ENCODE measurements at places on chromosomes 12 and 14.

GRCh38 chr14:70254476-70254961 is 65.8 kb upstream of the SLC8A3 start:
- DNase-seq: peak; percentile 7

GRCh38 chr12:105100207-105100985 is 7.1 kb upstream of the WASHC4 start:
- DNase-seq: no peak

DNA sequence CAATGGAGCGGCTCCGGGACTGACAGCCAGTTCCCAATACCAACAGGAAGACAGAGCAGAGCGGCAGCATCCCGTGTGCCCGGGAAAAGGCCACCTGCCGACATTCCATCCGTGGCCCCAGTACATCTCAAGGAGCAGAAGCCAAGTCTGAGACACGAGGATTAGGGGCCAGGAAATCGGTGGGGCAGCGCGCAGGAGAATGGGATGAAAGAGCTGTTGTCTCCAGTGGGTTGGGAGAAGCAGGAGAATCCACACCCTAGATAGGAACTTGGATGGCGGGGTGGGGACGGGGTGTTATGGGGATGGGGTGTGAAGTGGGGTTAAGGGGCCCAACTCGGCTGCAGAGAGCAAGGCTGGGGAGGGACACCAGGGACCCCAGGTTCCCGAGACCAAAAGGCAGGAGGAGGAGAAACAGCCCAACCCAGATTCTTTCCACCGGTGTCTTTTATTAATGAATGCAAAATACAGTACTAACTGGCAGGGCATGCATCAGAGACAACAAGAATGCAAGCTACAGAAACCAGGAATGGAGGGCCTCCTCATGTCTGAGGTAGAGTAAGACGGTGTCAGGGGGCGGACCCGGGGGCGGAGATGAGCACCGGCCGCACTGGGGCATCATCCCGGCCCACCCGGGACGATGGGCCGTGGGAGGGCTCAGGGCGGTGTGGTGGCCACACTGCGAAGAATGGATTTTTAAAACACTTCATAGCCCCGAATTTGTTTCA is 50.3 kb downstream of the BEGAIN start:
- DNase-seq: no peak

DNA sequence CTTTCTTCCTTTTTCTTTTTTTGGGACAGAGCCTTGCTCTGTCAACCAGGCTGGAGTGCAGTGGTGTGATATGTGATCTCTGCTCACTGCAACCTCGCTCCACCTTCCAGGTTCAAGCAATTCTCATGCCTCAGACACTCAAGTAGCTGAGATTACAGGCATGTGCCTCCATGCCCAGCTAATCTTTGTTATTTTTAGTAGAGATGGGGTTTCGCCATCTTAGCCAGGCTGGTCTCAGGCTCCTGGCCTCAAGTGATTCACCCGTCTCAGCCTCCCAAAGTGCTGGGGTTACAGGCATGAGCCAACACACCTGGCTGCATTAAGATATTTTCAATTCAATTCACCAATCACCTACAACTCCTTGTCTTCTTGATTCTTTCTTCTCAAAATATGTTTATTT is 1046.5 kb downstream of the GALC start:
- DNase-seq: no peak

- DNase-seq: peak; percentile 44
Observed at GRCh38 chr12:553216-554000, 93.7 kb downstream of the B4GALNT3 start.

DNA sequence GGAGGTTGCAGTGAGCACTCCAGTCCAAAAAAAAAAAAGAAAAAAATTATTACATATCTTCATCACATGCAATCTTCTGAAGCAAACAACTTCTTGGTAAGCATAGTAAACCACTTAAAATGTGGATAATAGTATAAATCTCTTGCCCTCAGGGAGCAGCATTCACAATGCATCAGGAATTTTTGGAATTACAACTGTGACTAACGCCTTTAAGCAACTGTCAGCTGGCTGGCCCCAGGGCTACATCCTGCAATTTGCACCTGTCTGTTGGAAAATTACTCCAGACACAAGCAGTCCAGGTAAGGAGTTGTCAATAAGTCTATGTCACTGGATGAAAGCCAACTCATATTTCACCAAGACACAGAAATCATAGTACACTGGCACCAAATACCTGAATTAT is 5.5 kb upstream of the SLC7A7 start:
- no peak for DNase-seq

GRCh38 chr12:15638231-15638630 is 151.0 kb downstream of the EPS8 start:
- DNase-seq: no peak

DNA sequence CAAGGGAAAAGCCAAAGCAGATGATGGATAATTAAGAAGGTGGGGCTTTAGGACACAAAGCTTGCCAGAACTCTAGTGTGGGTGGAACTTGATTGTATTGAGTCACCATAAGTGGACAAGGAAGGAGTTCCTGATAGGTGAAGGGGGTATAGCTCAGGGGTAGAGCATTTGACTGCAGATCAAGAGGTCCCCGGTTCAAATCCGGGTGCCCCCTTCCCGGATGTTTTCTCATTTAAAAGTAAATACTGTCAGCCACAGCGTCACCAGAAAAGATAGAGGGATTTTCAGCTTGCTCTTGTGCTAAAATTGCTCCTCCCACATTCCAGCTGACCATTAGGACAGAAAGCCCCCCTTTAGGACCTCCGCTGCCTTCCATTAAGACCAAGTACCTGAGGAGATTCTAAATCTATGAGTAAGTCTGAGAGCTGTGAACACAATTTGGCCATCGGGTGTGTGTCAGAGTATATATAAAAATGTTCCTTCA is 36.6 kb downstream of the DCAF4 start:
- DNase-seq: no peak

DNA sequence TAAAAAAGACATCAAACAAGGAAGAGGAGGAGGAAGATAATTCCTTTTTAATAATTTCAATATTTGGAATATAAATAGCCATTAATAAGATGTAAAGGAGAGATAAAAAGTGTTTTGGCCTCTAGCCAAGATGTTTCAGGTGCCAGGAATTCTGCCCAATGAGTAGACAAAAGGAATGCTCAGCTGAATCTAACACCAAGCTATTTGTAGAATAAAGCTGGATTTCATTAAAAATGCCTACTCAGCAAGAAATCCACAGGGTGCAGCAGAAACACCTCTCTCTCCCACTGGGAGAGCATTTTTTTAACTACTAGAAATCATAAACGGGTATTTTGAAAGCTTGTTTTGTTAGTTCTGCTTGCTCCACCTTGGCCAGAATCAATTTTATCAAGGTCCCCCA is 4.1 kb upstream of the STAB2 start:
- no peak for DNase-seq

DNA sequence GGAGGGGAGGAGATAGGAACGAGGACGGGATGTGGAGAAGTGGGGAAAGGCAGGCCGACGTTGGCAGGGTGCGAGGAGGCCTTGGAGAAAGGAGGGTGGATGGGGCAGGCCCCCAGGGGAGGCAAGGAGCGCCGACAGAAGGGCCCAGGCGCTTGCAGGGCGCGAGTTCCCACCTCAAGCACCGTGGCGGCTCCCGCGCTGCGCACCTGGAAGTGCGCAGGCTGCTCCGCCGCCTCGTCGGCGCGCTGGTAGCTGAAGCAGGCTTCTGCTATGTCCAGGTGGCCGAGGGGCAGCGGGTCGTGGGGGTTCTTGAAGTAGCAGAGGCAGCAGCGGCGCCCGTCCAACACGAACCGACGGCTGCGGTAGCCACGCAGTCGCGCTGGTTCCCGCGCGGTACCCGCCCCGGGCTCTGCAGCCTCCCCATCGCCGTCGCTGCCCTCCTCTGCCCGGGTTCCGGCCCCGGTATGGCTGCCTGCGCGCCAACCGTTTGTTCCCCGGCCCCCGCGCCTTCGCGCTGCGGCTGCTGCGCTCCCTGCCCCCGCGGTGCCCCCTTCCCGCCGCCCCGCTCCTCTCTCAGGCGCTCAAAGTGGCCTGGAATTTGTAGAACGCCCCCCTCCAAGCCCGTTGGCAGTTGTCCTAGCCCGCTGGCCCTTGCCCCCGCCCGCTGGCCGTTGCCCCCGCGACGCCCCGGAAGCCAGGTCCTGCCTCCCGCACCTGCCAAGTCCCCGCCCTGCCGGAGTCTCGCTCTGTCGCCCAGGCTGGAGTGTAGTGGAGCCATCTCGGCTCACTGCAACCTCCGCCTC is 1.1 kb upstream of the ACTR6 start:
- DNase-seq: peak; percentile 80

- DNase-seq: no peak
Observed at GRCh38 chr14:79745046-79745445, 466.3 kb downstream of the DIO2 start.

GRCh38 chr14:76256545-76256944 is 104.8 kb downstream of the GPATCH2L start:
- DNase-seq: no peak

DNA sequence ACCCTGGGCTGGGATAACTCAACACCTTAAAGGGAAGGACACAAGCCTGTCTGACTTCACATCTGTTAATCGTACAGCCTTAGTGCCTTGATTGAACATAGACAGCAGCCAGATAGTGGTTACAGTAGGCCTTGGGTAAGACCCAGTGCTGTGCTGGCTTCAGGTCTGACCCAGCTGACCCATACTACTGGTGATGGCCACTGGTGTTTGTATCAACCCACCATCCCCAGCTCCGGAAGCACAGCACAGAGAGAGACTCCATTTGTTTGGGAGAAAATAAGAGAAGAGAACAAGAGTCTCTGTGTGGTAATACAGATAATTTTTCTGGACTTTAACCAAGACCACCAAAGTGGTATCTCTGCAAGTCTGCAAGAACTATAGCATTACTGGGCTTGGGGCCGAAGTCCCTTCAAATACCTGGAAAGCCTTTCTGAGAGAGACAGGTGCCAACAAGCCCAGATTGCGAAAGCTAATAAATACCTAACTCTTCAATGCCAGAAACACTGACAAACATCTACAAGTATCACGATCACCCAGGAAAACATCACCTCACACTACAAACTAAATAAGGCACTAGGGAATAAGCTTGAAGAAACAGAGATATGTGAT is 330.1 kb upstream of the GARIN2 start:
- DNase-seq: no peak

DNA sequence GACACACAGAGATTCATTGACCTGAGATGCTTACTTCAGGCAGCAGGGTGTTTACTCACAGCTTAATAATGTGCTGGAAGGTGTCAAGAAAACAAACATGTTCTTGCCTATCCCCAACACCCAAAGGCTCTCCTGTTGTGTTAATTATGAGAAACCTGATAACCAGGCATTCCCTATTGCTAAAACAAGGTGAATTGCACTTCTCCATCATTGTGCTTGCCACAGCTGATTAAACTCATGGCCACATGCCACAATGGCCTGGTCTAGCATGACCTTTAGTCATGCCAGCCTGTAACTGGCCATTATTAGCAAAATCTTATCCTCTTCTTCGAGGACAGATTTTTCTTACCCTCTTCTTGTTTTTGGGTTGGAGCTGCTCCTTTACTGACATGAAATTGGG is 21.4 kb downstream of the SMOC1 start:
- DNase-seq: no peak

- no peak for DNase-seq
Observed at GRCh38 chr12:92729773-92730305, 27.1 kb downstream of the PLEKHG7 start.

GRCh38 chr12:123066384-123066710 is 84.5 kb downstream of the PITPNM2 start:
- DNase-seq: no peak

GRCh38 chr14:23147676-23148075 is 28.6 kb upstream of the CEBPE start:
- no peak for DNase-seq

- DNase-seq: no peak
Observed at GRCh38 chr14:105853907-105854599, 327.7 kb downstream of the TMEM121 start.

GRCh38 chr12:22802883-22803630 is 178.1 kb downstream of the ETNK1 start:
- DNase-seq: no peak

- DNase-seq: no peak
Observed at GRCh38 chr12:50425589-50426258, 25.0 kb downstream of the LARP4 start.

- DNase-seq: no peak
Observed at GRCh38 chr14:102464846-102465341, 44.7 kb downstream of the ANKRD9 start.

GRCh38 chr12:67998379-67998778 is 9.1 kb downstream of the IFNG-AS1 start:
- DNase-seq: no peak

DNA sequence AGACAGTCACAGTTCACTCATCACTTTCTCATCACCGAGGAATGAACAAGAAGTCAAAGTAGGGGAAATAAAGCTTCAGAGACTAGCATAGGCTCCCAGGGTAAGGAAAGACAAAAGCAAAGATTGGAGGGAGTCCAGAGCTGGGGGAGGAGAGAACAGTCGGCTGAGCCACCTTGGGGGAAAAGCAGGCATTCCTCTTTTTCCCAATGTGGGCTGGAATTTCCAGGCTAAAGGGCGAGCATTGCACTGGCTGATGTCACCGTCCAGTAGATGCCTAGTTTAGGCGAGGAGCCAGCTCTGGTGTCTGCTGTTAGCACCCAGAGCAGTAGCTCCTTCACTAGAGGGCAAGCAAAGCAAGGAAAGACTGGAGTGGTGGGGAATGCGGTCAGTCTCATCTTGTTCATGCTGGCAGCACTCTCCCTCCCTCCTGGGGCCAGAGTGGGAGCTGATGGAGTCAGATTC is 8.5 kb upstream of the KRT75 start:
- DNase-seq: no peak

DNA sequence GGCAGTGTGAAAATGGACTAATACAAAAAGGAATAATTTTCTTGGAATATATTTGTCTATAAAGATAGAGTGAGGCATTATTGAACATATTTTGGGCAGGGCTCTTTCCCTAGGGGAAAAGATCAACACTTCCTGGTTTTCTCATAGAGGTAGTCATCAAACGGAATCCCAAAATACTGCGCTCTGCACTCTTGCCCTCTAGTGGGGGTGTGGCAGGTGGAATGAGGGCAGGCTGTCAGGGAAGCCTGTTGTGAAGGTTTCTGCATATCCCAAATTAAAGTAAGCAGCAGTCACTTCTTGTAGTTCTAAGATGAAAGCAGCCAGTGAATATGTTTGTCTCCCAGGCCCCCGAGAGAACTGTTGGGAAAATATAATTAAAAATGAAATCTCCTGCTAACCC is 666.8 kb upstream of the TMEM132C start:
- DNase-seq: no peak

GRCh38 chr12:69331519-69331908 is 16.7 kb upstream of the LYZ start:
- no peak for DNase-seq

- peak; percentile 47 for DNase-seq
Observed at GRCh38 chr14:102140027-102140749, 491 bp downstream of the WDR20 start.

DNA sequence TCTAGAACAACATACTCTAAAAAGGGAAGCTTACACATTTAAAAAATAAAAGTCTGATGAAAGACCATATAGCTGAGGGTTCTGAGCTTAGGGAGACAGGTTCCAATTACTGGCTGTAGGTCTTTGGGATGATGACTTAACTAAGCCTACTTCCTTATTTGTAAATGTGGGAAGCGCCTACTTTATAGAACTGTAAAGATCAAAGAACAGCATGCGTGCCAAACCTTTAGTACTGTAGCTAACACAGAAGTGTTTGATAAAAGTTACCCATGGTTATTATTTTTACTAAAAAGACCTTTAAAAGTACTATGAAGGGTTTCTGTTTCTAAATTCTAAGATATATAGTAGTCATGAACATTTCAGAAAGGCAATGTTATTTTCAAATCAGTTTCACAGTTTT is 35.7 kb downstream of the STK38L start:
- no peak for DNase-seq

GRCh38 chr14:35335388-35336092 is 43.4 kb downstream of the PSMA6 start:
- DNase-seq: no peak

- DNase-seq: peak; percentile 20
Observed at GRCh38 chr12:71865166-71865713, 25.7 kb downstream of the TBC1D15 start.

Measured in CD4-positive, alpha-beta T cell treated with Interleukin-6 for 4 hours (primary cell).